Suprapubic skin (tissue), 4 donors: ENCODE measurements at places on chromosomes 11 and 22. TPM values are rescaled to one million over a fixed set of nuclear protein-coding genes. Genes with fewer than 3 reads are reported as not detected.

DNA sequence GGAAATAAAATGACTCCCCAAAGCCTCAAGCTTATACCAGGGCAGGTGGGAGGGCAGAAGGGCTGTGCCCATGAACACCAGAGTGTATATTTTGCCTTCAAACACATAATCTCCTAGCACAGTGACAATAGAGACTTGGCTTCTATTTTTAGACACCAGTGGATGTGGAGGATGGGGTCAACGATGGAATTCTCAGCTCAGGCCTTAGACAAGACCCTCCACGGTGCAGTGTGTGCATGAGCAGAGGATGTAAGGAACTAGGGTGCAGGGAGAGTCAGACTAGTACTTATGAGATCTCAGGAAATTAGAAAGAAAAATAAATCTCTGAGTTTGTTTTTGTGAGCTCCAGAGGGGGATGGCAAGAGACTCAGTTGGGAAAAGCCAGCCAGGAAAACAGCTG is 113.6 kb upstream of the CADM1 start:
- H3K27me3 ChIP-seq: peaks cover 6% of the 10 kb centered on the region
- H3K36me3 ChIP-seq: no peaks in the 10 kb centered on the region
- H3K4me3 ChIP-seq: no peak overlapping the region
- peaks cover 6% of the 10 kb centered on the region for H3K4me1 ChIP-seq

DNA sequence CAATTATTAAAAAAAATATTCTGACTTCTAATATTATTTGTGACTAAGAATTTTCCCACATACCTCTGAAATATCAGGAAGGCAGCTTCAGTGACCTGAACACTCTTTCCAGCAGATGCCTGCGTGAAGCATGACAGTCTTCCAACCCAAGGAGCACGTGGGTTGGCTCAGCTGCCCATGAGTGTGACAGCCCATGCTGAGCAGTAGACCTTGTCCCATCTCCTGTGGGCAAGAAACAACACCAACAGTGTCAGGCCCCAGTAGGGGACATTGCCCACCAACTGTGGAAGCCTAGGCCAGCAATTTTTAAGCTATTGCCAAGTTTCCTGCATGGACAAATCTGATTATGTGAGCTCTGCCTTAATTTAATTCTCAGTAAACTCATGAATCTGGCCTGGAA is 66.4 kb upstream of the OLFML1 start:
- no peaks in the 10 kb centered on the region for H3K36me3 ChIP-seq
- H3K27ac ChIP-seq: no peak overlapping the region
- H3K4me3 ChIP-seq: no peak overlapping the region
- H3K4me1 ChIP-seq: no peaks in the 10 kb centered on the region

GRCh38 chr11:3051196-3052108 is 5.8 kb downstream of the CARS1 start:
- no peak for DNase-seq
- H3K4me1 ChIP-seq: peaks cover 50% of the 10 kb centered on the region
- H3K27ac ChIP-seq: no peak overlapping the region
- no peak overlapping the region for H3K4me3 ChIP-seq
- H3K27me3 ChIP-seq: no peaks in the 10 kb centered on the region
- peaks cover 12% of the 10 kb centered on the region for H3K36me3 ChIP-seq

DNA sequence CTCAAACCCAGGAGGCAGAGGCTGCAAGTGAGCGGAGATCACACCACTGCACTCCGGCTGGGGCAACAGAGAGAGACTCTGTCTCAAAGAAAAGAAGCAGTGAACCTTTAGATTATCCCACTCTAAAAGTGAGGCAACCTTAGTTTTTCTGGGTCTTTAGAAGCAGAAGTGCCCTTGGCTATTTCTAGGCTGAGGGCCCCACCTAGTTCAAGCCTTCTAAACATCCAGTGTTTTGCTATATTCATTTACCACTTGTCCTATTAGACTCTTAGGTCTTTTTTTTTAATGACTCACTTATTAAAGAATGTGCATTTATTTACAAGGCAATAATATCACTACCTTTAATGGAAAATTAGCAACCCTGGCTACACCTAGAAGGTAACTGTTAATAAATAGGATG is 16.7 kb upstream of the EHF start:
- no peaks in the 10 kb centered on the region for H3K27me3 ChIP-seq
- no peak overlapping the region for H3K4me3 ChIP-seq
- peaks cover 32% of the 10 kb centered on the region for H3K4me1 ChIP-seq
- H3K36me3 ChIP-seq: no peaks in the 10 kb centered on the region

CERK gene
- total RNA-seq: 46.2 TPM
